ENCODE measurements at places on chromosomes 16 and 17. TPM values are rescaled to one million over a fixed set of nuclear protein-coding genes. Genes with fewer than 3 reads are reported as not detected.

The CYGB gene
- 16.1 TPM for total RNA-seq

The KRT20 gene
- not detected for total RNA-seq

The MEOX1 gene
- not detected for total RNA-seq

The TBC1D16 gene
- total RNA-seq = 22.7 TPM

The PDP2 gene
- 6.6 TPM for total RNA-seq

The HYDIN gene
- total RNA-seq = 0.34 TPM

The HS3ST4 gene
- total RNA-seq = not detected

The KRT40 gene
- total RNA-seq = not detected
